Spleen (tissue), 13 donors: ENCODE measurements at places on chromosomes 3 and 15. TPM values are rescaled to one million over a fixed set of nuclear protein-coding genes. Genes with fewer than 3 reads are reported as not detected.

- DNase-seq = no peak
Measured at GRCh38 chr15:39404767-39405181, 176.1 kb upstream of the THBS1 start.

- no peak for DNase-seq
Measured at GRCh38 chr3:14609506-14609905, 42.1 kb upstream of the CCDC174 start.

DNA sequence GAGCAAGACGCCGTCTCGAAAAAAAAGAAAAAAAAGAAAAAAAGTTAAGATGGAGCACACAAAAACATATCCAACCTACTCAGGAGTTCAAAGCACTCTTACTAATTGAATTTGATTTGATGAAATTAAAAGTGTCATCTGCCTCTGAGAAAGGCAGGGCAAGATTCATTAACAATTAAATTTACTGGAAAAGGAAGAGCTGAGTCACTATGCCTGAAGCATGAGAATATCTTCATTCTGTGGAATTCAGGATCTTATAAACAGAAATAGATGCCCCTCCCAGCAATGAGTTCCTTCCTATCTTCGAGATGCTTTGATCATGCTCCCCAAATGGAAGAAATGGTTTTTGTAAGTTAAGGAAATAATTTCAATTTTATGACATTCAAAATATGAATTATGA, 61.0 kb upstream of the ST3GAL6 start:
- no peak for DNase-seq

DNA sequence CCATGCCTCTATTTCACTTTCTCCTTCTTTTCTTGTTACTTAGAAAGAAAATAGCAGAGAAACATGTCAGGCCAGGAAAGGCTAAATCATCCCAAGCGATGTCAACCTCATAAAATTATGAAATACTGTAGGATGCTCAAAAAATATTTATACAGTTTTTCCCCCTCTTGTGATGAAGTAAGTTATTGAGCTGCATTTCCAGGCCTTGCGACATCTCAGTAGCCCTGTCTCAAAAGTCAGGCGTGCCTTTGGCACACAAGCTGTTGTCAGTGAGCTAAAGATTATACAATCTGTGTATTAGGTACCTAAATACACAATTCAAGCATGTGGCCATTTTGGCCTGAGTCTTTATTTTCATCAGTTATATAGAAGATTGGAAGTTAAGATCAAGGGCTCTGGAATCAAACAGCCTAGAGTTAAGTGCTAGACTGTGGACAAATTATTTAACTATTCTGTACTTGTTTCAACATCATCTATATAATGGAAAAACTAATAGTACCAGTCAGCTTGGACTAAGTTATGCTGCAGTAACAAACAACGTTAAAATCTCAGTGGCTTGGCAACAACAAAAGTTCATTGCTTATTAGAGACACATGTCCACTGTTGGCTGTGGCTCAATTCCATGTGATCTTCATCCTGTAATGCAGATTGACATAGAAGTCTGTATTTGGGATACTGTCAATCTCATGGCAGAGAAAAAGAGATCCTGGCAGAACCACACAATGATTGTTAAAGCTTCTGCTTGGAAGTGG, 406.4 kb upstream of the PROK2 start:
- DNase-seq = no peak

GRCh38 chr3:18258492-18258891, 166.6 kb downstream of the SATB1 start:
- no peak for DNase-seq

DNA sequence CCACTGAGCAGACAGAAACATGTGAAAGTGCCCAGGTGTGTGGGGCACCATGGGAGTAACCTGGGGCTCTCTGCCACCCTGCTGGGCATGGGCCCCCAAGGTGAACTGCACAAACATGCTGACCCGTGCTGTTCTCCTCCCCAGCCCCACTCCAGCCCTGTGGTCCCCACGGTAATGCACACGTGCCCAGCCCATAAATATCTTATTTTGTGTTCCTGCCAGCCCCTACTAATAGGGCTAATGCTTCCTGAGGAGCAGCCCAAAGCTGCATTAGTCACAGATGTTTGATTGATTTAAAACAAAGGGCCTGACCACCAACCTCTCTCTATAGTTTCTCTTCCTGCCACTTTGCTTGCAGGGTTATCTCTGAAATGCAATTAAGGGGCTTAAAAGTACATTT, 95.4 kb downstream of the ABHD5 start:
- DNase-seq = peak; percentile 42

DNA sequence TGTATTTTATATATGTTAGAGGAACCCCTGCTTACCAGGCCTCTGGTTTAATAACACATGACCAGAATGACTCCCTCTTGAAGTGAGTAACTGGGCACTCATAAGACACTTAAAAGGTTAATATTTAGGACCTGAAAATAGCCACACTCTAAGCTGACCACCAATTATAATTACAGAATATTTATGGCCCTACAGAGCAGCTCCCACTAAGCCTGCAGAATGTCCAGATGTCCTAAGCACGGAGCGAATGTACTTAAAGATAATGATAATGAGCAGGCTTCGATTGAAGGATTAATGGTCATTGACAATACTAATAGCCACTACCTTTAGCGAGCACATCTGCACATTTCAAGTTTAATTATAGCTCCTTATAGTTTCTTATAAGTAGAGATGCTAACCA, 22.8 kb upstream of the KCTD6 start:
- no peak for DNase-seq

DNA sequence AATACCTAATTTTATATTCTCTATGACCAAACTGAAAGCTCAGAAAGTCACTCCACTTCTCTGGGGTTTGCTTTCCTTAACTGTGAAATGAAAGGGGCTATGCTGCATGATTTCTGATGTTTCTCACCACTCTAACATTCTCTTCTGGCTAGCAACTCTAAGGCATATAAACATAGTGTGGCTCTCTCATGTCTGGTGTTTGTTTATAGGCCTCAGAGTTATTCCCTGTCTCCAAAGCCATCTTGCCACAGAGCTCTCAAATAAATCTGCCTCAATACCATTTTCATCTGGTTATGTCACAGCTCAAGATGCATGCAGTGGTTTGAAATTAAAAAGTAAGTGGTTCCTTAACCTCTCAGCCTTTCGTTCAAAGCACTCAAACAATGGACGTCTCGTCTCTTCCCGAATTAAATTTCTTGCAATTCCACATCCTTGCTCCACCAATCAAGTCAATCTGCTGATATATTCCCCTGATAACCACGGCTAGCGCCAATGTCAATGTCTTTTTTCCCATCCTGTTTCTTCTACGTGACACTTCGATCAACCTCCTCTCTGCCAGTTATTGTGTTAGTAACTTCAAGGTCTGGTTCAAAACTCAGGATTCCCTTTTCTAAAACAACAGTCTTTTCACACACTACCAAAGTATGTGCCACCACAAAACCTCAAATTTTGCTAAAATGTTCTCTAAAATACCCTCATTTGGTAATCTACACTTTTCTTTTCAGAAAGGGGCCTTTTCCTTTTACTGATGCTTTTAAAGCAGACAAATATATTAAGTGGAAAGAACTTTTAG, 16.0 kb downstream of the TOMM70 start:
- no peak for DNase-seq

- DNase-seq = no peak
Measured at GRCh38 chr3:4772171-4772804, 206.9 kb upstream of the BHLHE40 start.

DNA sequence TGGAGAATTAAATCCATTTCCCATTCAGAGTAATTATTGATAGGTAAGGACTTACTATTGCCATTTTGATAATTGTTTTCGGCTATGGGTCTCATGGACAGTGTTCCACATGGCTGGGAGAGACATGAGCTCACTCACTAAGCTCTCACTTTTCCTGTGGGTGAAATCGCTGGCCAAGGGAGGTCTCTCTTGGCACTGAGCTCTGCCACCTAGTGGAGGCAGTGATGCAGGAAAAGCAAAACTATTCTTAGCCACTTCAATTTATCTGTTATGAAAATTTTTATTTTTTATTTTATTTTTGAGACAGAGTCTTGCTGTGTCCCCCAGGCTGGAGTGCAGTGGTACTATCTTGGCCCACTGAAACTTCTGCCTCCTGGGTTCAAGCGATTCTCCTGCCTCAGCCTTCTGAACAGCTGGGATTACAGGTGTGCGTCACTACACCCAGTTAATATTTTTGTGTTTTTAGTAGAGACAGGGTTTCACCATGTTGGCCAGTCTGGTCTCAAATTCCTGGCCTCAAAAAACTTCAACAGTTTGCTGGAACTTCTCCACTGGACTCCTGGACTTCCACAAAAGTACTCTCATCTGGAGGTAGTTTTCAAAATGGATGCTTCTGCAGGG, 4.7 kb upstream of the RNF13 start:
- no peak for DNase-seq

DNA sequence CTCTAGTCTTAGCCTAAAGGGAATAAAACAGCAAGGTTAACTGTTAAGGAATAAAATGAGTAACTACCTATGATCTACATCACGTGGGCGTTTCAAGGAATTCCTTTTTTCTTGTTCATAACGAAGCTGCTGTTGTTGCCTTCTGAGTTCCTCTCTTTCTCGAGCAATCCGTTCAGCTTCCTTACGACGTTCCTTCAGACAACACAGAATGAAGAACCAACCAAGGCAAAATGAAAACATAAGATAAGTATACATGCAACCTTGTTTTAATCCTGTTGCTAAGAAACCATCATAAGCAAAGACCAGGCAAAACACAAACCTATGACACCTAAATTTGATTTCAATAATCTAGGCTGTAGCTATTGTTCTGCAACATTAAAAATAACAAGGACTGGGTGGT, 44.1 kb downstream of the SLTM start:
- no peak for DNase-seq

DNA sequence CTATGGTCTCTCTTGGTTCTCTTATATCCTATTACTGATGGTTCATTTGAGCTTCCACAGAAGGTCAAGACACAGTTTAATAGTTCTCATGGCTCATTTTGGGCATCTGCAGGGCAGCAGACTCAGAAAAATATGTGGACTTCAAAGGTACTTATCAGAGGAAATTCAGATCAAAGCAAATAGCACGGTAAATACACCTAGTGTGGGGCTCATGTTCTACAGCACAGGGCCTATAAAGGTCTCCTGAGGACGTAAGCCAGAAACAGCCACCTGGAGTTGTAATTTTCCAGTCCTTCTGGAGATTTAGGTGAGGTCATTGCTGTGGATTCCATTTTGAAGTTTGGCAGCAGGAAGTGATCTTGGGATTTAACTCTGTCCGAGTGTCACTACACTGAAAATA, 134.5 kb upstream of the SGO1 start:
- DNase-seq = no peak

GRCh38 chr3:195250473-195251251, 20.3 kb downstream of the XXYLT1 start:
- DNase-seq = no peak

DNA sequence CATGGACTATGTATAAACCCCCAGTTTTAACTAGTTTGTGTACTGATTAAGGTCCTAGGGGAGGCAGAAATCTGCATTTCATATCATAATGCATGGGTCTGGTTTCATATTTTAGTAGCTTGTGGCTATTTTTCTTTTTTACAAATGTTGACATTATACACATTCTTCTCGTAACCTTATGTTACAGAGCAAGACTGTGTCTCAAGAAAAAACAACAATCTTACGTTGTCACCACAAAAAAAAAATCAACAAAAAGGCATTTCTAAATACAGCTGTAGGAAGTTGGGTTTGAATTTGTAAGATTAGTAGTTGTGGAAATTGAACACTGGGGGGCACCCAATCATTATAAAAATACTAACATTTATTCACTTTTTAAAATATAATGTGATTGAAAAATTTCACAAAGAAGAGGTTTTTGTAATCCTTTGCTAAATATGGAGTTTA, 17.9 kb downstream of the SERP1 start:
- DNase-seq = no peak

DNA sequence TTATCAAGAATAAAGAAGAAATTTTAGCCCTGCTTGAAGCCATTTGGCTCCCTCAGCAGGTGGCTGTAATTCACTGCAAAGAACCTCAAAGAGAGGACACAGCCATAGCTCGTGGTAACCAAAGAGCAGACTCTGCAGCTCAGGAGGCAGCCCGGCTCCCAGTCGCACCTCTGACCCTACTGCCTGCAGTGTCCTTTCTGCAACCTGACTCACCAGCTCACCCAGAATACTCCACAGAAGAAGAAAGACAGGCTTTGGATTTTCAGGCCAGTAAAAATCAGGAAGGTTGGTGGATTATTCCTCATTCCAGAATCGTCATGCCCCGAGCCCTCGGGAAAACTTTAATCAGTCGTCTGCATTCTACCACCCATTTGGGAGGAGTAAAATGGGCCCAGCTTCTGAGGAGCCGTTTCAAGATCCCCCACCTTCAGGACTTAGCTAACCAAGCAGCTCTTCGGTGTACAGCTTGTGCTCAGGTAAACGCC, 38.6 kb downstream of the ZBTB11 start:
- peak; percentile 53 for DNase-seq

DNA sequence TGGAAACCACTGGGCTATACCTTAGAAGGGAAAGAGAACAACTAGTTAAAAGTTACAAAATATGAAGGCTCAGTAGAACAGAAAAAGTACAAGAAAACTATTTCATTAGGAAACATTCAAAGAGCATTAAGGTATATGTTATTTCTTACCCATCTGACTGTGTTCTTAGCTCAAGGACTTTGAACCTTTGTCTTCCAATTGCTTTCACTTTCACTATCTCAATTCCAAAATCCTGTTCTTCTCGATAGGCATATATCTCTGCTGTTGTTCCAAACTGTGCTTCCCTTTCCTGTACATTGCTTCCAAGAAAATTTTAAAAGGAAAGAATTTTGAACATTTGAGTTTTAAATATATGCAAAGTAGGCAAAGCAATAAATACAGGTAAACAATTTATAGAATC, 6.9 kb downstream of the CRBN start:
- DNase-seq = no peak

DNA sequence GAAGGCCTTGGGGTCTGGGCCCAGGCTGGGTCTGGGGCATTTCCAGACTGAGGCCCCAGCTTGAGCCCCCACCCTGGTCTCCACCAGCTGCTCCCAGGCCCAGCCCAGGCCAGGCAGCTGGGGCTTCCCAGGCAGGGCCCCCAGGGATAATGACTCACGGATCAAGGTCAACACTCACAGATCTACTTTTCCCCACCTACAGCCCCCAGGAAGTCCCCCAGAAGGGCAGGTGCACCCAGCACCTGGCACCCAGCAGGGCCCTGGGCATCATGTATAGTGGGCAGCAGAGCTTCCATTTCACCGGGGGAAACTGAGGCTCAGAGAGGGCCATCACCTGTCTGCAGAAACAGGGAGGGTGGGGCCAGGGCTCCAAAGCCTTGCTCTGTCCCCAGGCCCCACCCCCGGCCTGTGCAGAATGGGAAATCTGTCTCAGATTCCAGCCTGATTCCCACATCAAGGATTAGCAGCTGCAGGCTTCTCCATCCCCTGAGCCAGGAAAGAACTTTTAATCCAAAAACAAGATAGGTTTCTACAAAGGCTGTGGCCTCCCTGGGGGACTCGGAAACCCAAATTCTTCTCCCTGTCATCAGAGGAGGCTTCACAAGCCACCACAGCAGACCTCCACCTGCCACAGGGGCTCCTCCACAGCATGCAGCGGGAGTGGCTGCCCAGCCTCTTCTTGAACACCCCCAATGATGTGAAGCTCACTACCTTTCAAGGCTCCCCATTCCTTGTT, 49.8 kb downstream of the IQSEC1 start:
- DNase-seq = peak; percentile 70

- no peak for DNase-seq
Measured at GRCh38 chr3:35746492-35746891, 107.2 kb downstream of the ARPP21 start.

GRCh38 chr15:58919232-58919631, 14.2 kb downstream of the SLTM start:
- DNase-seq = no peak

SPINK8 gene
- 0.35 TPM for polyA plus RNA-seq

MORC1 gene
- 0.03 TPM for polyA plus RNA-seq

TIMP4 gene
- polyA plus RNA-seq = 0.43 TPM

CFAP44 gene
- 4.8 TPM for polyA plus RNA-seq

CCDC33 gene
- not detected for polyA plus RNA-seq

SLC15A2 gene
- 4.7 TPM for polyA plus RNA-seq
